Chondrocyte (in vitro differentiated cells): ENCODE measurements at places on chromosomes 12 and 14.

GRCh38 chr12:30754383-30754749 lies 385 bp downstream of the CAPRIN2 start:
- no peak for DNase-seq

- no peak for DNase-seq
These were observed 716 bp downstream of the TMEM179 start for GRCh38 chr14:104603711-104604401.

DNA sequence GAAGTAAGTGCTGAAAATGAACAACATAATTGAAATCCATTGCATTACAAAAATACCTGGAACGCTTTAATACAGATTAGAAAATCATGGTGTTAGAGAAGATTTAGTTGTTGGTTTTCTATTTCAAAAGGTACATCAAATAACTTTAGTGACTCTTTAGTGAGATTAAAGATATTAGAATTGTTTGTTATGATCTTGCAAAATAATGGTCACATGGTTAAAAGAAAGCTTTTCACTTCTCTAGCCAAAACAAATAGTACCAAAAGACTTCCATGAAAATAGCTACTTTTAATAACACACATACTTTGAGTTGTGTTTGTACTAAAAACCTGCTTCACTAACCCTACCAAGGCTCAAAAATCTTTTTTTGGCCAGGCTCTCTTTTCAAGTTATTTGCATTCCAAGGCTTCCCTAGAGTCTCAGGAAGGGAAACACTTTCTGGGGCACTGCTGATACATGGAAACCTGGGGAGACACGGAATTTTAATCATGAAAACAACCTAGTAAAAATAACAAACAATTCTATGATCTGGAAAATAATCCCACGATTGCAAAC lies at the start of gene SLCO1A2:
Gene SLCO1A2, minus strand, starts transcription at position 147 of the 555 bp plus-strand sequence. CDS start 270 bp downstream, outside the sequence.
- no peak for DNase-seq

DNA sequence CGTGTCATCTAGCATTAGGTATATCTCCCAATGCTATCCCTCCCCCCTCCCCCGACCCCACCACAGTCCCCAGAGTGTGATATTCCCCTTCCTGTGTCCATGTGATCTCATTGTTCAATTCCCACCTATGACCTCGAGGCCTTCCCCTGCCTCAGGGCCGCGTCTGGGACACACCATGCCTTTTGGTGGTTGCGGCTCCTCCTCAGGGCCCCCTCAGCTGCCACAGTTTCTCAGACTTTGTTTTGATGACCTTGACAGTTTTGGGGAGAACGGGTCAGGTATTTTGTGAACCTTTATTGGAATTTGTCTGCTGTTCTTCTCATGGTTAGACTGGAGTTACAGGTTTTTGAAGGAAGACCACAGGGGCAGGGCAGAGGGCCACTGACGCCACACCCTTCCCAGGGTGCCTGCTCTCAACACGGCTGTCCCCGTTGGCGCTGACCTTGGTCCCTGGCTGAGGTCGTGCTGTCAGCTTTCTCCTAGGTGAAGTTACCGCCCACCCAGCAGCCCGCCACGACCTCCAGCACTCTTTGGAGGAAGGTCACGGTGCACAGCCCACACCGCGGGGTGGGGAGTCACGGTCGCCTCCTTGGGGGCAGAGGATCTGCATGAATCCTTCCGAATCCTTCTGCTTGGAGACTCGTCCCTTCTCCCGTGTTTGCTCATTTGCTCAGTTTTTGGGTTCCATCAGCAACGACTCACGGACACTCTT lies 130.5 kb downstream of the KIF26A start:
- DNase-seq = peak; percentile 79

- no peak for DNase-seq
These were observed 42.3 kb upstream of the BATF start for GRCh38 chr14:75479770-75480600.

GRCh38 chr12:92871116-92871515 lies 58.0 kb downstream of the EEA1 start:
- DNase-seq = no peak

DNA sequence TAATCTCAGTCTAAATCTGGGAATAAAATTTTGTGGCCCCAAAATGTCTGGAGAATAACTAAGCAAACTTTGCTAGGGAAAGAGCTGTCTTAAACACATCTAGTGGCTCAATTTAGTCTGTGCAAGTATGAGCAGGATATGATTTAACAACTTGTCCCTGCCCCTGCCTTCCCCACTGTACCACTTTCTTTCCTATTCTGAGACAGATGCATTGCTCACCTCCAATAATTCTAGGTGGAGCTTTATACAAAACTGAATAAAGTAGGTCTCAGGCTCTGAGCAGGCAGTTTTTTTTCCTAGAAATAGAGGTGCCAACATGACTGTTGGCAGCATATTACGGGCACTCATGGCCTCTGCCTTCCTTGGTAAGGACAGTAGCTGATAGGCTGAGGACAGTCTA lies 412.1 kb downstream of the DAD1 start:
- no peak for DNase-seq

- DNase-seq = no peak
These were observed 262.6 kb upstream of the LRIG3 start for GRCh38 chr12:59182658-59183455.

- no peak for DNase-seq
These were observed 12.4 kb downstream of the YARS2 start for GRCh38 chr12:32743264-32743663.

DNA sequence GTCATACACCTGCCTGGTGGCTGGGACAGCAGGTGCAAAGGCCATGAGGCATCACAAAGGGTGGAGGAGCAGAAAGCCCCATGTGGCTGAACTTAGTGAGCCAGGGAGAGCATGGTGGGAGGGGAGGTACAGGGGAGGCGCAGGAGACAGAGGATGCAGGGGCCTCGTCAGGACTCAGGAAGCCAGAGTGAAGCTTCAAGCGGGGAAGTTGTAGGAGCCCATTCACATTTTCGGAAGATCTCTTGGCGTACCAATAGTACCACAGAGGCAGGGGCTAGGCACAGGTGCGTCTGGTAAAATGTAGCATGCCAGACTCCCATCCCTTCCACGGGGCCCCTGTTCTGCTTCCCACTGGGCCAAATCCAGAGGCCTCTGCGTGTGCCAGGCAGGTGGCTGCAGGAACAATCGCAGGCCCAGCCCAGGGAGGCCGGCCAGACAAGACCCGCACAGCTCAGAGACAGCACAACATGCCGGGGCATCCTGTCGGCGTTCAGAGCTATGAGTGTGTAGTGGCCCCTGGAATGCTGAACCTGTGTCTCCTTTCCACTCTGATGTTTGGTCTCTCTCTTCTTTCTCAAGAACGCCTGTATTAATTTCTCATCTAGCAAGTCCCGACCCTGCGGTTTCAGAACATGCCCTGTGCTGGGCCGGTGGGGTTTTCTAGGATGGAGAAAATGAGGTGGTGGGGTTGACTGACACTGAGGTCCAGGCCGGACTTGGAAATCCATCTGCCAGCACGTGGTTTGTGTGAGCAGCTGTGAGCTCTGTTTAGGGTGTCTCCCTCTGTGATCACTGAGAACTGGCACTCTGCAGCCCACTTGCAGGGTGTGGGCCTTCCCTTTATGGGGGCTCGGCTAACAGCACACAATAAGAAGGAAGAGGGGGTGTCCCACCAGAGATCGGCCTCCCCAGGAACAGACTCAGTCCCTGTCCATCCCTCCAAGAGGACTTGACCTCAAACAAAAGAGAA lies 5.5 kb upstream of the TMEM132D start:
- no peak for DNase-seq

DNA sequence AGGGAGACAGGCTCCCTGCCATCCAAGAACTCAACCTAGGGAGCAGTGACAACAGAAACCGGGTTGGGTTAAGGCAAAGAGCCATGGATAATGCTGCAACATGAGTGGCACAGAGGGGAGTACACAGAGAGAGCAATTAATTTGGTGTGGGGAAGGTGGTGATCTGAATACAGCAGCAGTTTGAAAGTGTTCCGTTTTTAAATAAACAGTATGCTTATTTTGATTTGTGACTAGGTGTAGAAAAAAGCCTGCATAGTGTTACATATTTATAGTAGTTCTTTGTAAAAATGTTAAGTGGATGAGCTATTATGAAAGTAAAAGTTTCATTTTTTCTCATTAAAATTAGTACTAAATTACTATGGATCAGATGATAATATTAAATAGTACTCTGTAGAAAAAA lies 8.7 kb downstream of the AKAP5 start:
- no peak for DNase-seq

DNA sequence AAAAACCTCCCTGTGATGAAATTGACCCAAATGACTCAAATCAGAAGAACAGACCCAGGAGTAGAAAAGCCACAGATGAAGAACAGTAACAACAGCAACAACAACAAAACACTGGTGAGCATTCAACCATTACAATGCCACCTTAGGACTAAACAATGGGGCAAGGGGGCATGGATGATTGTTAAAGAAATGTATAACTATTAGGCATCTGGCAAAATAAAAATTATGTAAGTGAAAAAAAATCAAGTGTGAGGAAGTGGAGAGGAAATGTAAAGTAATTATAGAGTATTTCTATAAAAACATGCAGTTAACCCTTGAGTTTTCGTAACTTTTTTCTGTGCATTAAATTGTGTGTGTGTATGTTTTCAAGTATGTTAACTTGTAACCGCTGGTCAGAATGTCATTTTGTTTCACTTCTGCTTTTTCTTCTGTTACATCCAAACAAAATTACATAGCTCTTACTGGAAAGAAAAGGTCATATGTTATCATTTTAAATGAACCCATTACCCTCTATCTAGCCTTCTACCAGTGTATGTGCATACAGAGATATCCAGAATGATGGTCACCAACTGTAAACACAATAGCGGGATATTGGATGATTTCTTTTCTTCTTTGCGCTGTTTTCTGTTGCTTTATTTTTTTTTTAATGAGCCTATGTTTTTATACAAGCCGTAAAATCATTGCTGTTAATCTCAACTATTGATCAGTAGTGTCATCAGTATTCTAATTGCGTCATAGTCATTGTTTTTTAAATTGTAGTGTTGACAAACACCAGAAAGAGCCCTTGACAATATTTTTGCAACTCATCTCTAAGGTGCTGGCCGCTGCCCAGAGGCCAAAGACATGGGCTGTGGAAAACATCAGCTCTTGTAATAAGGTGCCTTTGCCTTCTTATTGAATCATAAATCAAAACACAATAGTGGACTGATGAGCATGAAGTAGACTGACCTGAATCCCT lies 170.6 kb downstream of the CRADD start:
- no peak for DNase-seq

DNA sequence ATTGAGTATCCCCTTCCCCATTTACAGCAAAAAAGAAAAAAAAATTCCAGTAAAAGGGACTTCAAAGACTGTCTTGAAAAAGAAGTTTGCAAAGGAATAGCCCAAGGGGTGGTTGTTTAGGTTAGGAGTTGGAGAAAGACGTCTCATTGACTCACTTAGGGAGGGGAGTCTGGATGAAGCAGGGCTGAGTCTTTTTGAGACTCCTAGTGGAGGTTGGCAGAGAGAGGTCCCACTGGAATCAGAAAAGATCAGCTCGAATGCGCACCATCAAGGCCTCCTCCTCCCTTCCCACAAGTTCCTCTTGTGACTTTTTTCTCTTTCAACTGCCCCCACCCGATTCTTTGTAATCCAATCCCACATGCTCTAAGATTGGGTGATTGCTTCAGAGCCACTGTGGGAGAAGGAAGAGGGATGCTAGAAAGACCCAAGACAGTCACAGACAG lies 1.9 kb downstream of the ARHGEF40 start:
- no peak for DNase-seq

- DNase-seq = no peak
These were observed 2.4 kb downstream of the AREL1 start for GRCh38 chr14:74710480-74710879.

DNA sequence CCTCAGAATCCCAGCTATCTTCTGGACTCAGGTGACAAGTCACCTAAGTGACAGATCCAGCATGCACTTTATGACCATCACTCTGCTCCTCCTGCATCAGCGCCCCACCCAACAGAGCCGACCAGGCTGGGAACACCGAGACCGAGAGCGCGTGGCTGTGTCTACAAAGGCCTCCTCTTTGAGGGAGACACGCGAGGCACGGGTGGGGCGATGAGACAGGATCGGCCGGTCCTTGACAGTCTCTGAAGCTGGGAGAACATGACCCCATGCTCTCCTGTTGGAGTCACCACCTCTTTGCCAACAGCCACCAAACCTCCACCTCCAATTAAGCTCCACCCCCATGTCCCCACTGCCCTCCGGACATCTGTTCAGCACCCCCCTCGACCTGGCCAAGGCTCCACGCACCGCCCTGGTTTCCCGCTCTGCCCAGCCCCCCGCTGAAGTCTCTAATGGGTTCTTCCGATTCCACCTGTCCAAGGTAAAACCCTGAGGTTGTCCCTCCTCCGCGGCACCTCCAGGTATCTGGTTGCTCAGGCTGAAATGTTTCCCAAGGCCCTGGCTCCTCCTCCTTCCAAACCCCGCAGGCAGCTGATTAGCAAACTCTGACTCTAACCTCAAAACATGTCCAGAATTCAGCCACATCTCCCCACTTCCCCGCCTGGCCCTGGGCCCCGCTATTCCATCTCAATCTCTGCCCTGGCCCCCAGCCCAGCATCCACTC lies 31.5 kb downstream of the HSP90AA1 start:
- no peak for DNase-seq

- no peak for DNase-seq
These were observed 472.7 kb upstream of the FLRT2 start for GRCh38 chr14:85057221-85057620.

DNA sequence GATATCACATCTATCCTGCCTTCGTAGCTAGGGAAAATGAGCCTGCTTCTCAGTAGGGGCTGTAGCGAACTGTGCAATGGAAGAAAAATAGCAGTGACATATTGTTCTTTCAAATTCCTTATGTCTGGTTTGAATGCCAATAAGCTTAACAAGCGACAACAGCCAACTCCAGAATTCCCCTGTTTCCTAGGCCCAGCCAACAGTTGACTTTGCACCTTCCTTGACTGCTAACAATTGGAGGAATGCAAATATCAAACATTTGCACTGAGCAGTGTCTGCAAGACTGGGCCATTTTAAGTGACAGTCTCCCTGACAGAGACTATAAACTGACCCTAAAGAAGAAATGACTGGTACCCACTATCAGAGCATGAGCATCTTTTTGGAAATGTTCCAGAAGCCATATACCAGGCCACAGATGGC lies 12.0 kb upstream of the SERPINA1 start:
- DNase-seq = no peak

GRCh38 chr14:96112032-96112431 lies 72.9 kb downstream of the C14orf132 start:
- no peak for DNase-seq

- no peak for DNase-seq
These were observed 32.0 kb upstream of the SEL1L start for GRCh38 chr14:81565441-81566290.

DNA sequence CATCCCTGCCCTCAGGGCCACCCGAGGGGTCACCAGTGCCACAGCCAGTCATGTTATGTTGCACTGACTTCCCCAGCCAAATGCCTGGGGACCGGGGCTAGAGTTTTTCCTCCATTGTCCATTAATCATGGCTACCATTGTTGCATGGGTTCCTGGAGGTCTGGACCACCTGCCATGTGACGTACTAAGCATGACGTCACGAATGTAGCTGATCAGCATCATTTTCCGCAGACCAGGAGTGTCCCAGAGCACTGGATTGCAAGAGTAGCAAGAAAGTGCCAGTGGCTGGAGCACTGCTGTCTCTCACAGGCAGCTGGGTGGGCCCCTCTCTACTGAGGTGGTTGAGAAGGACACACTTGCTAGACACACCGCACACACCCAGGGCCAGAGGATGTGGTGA lies 6.9 kb upstream of the C14orf180 start:
- DNase-seq = no peak

GRCh38 chr12:68890701-68891113 lies 42.3 kb downstream of the CPM start:
- DNase-seq = no peak
